ENCODE measurements at places on chromosomes 5 and 9.

DNA sequence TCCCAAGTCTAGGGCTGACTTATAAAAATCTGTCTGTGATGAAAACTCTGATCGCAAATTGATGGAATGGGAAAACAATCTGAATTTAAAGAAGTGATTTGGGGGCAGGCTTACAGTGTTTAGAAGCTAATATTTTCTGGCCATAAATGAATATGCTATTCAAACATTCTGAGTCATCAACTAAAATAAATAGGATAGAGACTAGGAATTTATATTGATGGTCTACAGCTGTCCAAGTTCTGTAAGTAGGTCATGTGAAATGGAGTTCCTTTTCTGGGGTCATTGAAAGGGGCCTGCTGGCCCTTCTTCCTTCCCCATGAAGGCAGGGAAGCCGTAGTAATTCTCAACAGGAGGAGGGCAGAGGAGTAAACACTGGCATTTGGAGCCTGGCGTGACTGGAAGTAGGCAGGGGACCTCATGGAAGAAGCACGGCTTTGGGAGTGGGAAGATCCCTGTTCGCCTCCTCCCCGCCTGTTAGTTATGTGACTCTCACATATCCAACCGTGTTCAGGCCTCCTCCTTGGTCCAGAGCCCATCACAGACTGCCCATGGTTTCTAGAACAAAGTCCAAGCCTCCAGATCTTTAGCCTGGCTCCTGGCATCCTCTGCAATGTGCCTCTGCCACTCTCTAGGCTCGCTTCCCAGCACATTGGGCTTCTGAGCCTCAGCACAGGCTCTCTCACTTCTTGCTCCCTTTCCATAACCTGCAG is 31.7 kb downstream of the ALG2 start:
- DNase-seq = no peak

DNA sequence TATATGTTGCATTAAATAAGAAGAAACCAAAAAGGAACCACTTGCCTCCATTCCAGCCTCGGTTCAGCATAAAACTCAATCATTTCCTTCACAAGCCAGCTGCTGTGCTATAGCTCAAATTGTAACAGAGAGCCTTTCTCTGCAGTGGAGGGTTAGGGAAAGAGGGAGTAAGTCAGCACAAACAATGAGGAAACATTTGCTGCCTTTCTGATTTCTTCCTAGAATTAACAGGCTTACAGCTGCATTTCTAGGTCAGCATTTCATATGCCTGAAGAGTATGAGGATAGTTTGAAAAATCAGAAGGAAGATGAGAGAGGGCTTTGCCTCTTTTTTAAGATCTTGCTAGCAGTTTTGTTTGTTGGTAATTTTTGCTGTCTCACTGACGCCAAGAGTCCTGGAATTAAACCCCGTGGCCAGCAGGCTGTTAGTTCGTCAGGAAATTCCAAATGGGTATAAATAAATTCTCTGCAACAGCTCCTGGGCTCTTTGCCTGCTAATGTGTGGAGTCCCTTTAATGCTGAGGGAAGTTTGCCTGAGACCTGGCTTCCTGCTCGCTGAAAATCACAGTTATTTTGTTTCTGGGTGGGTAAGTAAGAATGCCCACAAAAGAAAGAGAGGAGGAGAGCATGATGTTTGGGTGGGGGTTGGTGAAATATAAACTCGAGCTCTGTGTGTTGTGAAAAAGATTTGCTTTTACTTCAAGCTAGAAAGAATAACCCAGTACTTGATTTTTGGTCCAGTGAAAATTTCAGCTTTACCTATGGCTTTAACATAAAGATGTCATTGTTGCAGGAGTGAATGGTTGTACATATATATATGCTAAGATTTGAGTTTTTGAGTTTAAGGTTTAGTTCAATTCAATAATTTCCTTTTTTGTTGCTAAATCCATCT is 148.1 kb upstream of the DMRT1 start:
- no peak for DNase-seq

DNA sequence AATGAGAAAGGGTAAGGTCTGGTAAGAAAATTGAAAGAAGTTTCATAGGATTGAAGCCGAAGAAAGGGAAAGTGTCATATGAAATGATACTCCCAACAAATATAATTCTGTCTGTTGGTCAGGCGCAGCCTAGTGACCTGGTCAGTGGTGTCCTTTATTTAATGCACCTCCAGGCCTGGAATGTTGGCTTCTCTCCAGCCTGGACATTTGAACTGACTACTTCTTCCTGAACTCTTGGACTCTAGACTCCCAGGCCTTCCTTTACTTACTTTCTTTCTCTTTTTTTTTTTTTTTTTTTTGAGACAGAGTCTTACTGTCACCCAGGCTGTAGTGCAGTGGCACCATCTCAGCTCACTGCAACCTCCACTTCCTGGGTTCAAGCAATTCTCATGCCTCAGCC is 1381.5 kb upstream of the WWC1 start:
- no peak for DNase-seq

- DNase-seq = peak; percentile 46
Observed at GRCh38 chr9:90838098-90838497, 36.5 kb downstream of the SYK start.

GRCh38 chr5:40681363-40682153 is 1.8 kb downstream of the PTGER4 start:
- peak; percentile 70 for DNase-seq
